Cardiac septum (tissue), 1 donor: ENCODE measurements at places on chromosomes 3 and 15. TPM values are rescaled to one million over a fixed set of nuclear protein-coding genes. Genes with fewer than 3 reads are reported as not detected.

The AMIGO3 gene
- total RNA-seq = 0.35 TPM

The NME9 gene
- total RNA-seq = not detected

The TMEM266 gene
- total RNA-seq = not detected

The ATP13A5 gene
- not detected for total RNA-seq

The FYTTD1 gene
- 87.5 TPM for total RNA-seq

The MESP2 gene
- 0.19 TPM for total RNA-seq

GRCh38 chr15:80619680-80620079 lies 75.4 kb upstream of the ABHD17C start:
- no peak for DNase-seq

GRCh38 chr3:153856932-153857331 lies 264.3 kb upstream of the ARHGEF26 start:
- no peak for DNase-seq

GRCh38 chr15:27448234-27448633 lies 477.3 kb downstream of the GABRG3 start:
- no peak for DNase-seq

DNA sequence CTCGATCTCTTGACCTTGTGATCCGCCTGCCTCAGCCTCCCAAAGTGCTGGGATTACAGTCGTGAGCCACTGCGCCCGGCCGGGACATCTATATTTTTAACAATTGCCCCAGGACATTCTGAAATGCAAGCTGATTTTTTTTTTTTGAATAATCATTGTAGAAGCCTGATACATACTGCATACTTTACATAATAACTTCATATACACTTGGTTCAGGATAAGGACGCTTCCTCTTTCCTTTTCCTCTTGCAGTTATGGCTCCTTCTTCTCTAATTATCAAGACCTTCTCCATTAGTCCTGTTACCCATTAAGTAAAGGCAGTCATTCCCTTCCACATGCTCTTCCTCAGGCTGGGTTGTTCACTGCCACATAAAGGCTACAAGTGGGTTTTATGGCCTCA lies 58.3 kb downstream of the SLCO3A1 start:
- DNase-seq = no peak

DNA sequence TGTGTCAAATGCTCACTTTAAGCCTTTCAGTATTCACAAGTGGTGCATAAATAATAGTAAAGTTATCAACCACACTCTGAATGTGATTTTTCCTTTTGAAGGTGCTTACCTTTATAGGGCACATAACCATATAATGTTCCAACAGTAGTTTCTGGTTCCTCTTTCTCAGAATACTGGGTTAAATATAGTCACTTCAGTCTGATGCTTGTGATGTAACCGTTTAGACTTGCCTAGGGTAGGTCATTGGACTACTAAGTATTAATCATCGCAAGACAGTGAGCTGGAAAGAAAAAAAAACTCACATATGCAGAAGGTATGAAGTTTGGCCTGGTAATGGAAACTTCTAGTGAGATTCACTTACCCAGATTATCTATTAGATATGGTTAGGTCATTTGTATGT lies 1.9 kb downstream of the KBTBD8 start:
- no peak for DNase-seq

GRCh38 chr15:38685686-38686339 lies 121.2 kb upstream of the RASGRP1 start:
- DNase-seq = no peak

GRCh38 chr3:150830094-150830681 lies 67.2 kb upstream of the SIAH2 start:
- no peak for DNase-seq

DNA sequence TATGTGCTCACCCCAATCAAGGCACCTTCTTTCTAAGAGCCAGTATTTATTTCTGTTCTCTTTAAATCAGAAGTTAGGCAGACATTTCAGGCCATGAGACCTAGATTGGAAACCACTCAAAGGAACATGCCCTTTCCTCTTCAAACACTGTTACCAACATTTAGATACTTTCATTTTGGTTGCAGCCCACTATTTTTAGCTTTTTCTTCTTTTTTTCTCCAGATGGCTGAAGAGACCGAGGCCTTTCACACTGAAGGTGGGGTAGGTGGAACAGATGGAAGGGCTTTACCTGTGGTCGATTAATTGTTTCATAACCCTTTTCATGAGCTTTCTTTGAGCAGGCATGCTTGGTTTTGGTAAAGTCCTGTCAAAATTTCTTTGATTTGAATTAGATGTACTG lies 10.9 kb upstream of the LZTFL1 start:
- DNase-seq = no peak

DNA sequence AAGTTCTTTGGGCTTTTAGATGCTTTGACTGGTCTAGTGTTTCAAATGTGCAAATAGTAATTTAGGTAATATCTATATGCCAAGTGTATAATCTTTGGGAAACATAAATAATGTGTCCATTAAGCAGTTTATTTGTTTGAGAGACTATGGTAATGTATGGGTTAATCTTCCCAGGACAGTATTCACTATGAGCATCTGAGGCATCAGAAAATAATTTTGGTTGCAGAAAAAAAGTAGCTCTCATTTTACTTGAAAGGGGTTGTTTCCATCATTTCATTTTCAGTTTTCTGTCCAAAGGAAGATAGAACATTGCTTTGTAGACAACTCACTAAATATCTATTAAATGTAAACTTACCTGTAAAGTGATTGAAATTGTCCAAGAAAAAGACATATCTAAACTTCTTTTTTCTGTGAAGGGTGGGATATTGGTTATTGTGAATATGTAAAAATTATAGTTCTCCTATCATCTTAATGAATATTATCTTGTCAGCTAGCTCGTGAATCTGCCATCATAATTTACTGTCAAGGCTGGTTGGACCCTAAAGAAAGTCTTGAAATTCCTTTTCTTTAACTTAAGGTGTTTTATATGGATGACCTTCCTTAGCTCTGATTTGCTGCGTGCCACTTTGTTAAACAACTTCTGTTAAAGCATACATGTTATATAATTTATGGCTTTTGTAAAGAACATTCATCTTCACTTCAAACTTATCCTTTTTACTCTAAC lies 108.8 kb downstream of the EPHA3 start:
- no peak for DNase-seq

- no peak for DNase-seq
These were observed 97.2 kb downstream of the LRTM1 start for GRCh38 chr3:54830658-54831057.

DNA sequence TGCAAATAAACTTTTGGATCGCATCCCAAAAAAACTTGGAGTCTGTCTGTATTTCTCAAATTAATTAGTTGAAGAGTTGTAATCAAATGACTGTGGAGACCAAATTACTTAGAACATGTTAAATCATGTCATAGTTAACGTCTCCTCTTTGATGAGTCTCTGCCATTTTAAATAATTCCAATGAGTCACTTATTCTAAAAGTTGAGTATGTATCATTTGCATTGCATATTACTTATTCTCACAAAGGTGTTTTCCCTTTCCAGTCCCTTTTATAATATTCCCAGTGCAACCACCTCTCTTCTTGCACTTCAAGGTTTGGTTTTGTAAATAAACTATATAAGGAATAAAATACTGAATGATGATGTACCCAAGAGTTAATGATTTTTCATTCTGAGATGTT lies 36.0 kb upstream of the MBNL1 start:
- no peak for DNase-seq

DNA sequence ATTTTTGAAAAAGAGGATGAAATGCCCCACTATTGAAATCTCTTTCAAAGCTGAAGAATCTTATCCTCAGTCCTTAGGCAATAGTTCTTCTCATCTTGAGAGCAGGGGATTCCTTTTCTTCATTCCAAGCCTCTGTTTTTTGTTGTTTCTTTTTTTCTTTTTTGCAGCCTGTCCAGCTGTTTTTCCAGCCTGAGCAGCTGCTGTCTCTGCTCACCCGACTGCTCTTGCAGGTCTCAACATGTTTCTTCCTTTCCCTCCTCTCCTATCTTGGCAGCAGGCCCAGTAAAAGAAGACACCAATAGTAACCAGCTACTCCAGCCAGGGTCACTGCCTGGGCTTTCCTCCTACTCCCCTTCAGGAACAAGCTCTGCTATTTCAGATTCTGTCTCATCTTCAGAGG lies 23.8 kb downstream of the MEX3B start:
- no peak for DNase-seq

DNA sequence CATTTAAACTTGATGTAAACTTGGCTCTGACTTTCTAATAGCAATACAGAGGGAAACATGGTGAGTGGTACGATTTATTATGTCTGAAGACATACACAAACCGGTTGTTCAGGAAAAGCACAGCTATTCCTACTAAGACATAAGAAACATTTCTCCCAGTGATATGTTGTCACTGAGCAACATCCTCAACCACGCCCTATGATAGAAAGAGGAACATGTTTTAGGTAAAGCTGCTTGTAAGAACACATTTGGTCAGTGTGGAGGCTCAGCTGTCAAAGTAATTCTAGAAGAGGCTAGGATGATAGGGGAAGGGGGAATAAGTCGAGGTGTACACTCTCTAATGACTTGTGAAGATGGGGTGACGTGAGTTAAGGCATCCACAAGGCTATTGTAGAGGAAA lies 42.7 kb upstream of the B3GNT5 start:
- no peak for DNase-seq

DNA sequence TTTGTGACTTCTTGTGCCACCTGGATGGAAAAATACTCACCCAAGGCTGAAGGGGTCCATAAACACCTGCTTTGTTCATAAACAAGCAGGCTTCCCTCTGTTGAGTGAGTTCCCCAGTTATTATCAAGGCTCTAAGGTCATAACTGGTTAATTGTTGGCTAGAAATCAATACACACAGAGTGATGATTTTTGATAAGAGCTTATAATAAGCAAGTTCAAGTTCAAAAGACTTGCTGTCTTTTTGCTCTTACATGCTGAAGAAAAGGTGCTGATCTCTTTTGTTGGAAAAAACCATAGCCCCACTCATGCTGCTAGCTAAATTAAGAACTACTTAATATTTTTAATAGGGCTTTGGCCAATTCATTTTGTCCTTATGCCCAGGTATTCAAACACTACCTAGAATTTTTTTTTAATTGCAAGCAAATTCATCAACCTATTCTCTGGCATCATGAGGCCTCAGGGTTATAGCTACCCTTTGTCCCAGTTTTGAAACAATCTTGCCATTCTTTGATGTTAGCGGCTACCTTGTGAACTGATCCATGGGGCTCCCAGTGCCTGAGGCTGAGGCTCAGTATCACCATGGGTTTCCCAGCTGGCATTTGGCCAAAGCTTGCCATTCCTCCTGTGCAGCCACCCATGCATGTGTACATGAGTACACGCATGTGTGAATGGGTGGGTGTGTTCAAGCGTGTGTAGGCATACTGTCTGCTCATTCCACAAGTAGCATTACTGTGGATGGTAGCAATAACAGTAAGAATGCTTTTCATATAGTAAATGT lies 127.6 kb upstream of the LPP start:
- DNase-seq = no peak

DNA sequence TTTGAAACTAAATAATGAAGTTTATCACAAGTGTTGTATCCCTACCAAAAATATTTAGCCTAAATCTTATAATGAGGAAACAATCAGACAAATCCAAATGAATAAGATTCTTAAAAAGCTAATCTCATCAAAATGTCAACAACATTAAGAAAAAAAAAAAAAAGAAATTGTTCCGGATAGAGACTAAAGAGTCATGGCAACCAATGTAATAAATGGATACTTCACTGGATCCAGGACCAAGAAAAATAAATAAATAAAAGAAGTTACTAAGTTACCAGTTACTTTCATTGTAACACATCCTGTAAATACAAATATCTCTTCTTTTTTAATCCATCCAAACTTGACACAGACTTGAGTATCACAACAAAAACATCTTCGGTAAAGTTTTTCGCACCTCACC lies 607 bp downstream of the MRPL47 start:
- DNase-seq = no peak

- DNase-seq = no peak
These were observed 238.5 kb downstream of the WDR72 start for GRCh38 chr15:53520996-53521395.

DNA sequence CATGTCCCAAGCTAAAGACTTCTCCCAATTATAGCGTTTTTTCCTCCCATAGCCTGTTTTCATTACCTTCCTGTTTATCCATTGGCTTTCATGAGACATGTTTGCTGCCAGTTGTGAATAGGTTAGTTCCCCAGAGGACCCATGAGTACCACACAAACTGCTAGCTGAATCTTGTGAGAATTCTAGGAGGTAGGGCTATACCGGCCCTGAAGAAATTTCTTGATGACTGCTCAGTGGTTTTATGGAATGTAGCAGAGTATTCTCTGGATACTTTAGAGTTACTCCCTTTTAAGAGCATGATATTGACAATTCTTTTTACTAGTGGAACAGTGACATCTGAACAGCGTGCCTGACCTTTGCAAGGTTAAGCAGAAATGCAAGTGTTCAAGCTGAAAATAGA lies 210.4 kb downstream of the MCTP2 start:
- no peak for DNase-seq

DNA sequence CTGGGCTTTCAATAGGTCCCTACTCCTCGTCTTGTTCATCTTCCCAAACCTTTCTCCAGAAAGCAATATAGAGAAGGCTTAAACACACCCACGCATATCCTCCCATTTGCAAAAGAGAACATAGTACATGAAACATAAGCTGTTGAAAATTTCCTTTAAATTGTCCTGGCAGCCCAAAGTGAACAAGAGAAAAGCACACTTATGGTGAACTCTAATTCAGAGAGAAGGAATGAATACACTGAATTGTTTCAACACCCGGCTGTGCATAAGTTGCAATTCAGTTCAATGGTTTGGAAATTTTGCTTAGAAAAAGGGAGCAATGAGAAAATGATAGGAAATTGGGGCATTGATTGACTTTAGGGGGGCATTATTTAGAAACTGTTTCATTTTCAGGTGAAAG lies 202.6 kb downstream of the TIGIT start:
- DNase-seq = no peak
